Activated CD4-positive, alpha-beta T cell treated with anti-CD3 and anti-CD28 coated beads, Interleukin-2, Interleukin-4, amounts not matched to agents 100 ng/mL and 50 ng/mL, durations not matched to agents 16 hours and 8 hours (primary cell): ENCODE measurements at places on chromosomes 16 and 17.

- DNase-seq = no peak
Observed at GRCh38 chr16:81551821-81552304, 107.3 kb downstream of the CMIP start.

- no peak for DNase-seq
Observed at GRCh38 chr17:49901460-49902331, 53.8 kb upstream of the TAC4 start.

DNA sequence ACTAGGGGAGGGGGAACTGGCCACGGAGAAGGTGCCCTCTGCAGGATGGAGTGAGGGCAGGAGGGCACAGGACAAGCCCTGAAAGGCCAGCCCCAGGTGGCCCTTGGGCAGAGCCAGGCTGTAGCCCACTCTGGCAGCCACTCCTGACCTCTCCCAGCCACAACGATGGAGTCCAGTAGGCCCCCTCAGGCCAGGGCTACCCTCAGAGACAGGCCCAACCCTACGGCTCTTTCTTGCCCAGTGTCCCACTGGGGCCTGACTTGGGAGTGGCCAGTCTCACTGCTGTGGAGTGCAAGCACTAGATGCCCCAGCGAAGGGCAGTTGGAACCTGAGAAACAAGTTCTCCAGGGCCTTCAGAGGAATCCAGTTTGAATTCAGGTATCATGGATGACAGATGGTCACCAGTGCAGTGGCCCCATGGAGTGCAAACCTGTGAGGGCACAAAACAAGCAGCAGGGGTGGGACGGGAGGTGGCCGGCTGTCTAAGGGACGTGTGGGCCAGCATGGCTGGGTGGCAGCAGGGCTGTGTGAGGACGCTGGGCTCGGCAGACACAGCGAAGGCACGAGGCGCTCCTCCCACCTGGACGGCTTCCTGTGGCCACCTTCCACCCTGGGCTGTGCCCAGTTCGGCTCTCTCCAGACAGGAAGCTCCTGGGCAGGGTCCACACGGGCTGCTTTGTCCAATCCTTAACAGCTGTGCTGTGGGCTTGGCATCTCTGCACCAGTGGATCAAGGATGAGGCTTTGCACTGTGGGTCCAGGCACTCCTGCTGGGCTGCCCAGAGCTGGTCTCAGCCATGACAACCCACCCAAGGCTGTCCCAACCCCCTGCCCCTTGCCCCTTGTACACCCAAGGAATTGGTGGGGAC is 72.1 kb downstream of the AMFR start:
- DNase-seq = no peak

GRCh38 chr17:10589553-10590145 is 40.2 kb upstream of the MYH2 start:
- DNase-seq = no peak

GRCh38 chr17:62809656-62810055 is 1.5 kb upstream of the MARCHF10 start:
- no peak for DNase-seq

- DNase-seq = no peak
Observed at GRCh38 chr17:76265624-76266243, 586 bp downstream of the UBALD2 start.

DNA sequence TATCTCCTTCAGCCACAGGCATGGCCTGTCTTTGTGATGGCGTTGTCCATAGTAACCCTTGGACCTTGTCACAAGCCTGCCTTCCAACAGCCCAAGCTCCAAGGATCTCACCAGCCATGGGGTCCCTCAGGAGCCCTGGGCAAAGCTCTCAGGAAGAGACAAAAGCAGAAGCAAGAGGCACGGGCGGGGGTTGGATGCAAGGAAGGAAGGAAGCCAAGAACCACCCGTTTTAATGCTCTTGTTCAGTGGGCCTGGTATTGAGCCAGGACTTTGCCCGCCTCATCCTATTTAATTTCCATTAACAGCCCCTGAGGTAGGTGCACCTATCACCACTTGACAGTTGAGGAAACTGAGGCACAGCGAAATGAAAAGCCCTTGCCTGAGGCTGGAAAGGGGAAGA is 32.3 kb upstream of the GOSR2 start:
- DNase-seq = no peak

- no peak for DNase-seq
Observed at GRCh38 chr17:1800240-1800639, 29.5 kb downstream of the SMYD4 start.

GRCh38 chr16:57637965-57638364 is 9.5 kb downstream of the ADGRG1 start:
- no peak for DNase-seq
